ENCODE measurements at places on chromosomes 1 and 21. TPM values are rescaled to one million over a fixed set of nuclear protein-coding genes. Genes with fewer than 3 reads are reported as not detected.

Gene PLPPR5
- not detected for total RNA-seq

Gene AMY1A
- not detected for total RNA-seq

Gene KIF17
- total RNA-seq: 1.8 TPM

Gene LRRC3
- 2.4 TPM for total RNA-seq

Gene TACSTD2
- not detected for total RNA-seq

Gene PPT1
- total RNA-seq: 70.6 TPM

Gene S100A12
- not detected for total RNA-seq

Gene ALDH9A1
- total RNA-seq: 36.8 TPM

Gene LHX8
- total RNA-seq: 0.83 TPM

Gene DENND2C
- total RNA-seq: 0.62 TPM

Gene PTPRC
- total RNA-seq: not detected

Gene OR2M3
- not detected for total RNA-seq

Gene MMP23B
- 0.68 TPM for total RNA-seq

Gene CYP2J2
- total RNA-seq: 0.12 TPM

Gene PALMD
- 0.19 TPM for total RNA-seq

Gene TNFRSF1B
- 0.53 TPM for total RNA-seq

Gene UBE2G2
- 33.3 TPM for total RNA-seq

Gene PYHIN1
- not detected for total RNA-seq

Gene TMCC2
- 1.5 TPM for total RNA-seq

Gene S100A2
- 26.8 TPM for total RNA-seq

Gene CR1
- total RNA-seq: not detected

Gene KCNH1
- 2.1 TPM for total RNA-seq

Gene OR6K3
- not detected for total RNA-seq

All from A549 treated with dexamethasone at 1 μM for 4 hours (cell line).